ENCODE measurements at places on chromosomes 6 and 20.

DNA sequence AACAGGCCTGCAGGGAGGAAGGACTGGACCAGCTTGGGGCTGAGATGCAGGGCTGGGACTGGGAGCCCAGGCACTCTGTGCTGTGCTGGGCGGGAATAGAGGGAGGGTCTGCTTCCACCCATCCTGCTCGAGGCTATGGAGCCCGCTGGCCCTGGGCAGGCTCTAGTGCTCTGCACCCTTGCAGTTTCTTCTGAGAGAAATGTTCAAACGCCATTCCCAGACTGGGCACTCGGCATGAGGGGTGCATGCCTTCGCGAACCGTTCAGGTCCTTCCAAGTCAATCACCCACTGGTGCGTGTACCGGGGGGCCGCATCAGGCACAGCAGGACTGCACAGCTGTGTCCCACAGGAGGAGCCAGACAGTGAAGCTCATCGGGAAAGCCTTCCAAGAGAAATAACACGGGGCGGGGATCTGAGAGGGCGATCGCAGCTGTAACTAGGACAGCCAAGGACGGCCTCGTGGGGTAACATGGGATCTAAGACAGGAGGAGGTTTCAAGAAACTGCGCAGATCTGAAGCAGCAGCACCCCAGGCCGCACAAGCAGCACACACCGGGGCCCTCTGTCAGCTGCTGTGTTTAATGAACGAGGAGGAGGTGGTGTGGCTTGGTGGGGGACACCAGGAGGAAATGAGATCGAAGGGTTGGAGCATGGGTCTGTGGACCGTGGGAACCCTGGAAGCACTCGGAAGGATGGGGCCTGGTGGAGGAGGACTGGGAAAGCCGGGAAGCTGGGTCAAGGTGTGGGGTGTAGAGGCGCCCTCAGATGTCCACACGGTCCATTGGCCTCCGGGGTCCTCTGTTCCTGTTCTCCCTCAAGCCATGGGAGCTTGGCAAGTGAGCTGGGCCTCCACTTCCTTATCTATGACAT is 26.1 kb upstream of the PYGB start:
- DNase-seq: no peak

GRCh38 chr6:35524380-35525020 is 11.8 kb upstream of the TULP1 start:
- no peak for DNase-seq

GRCh38 chr20:57108742-57109570 is 157.5 kb downstream of the BMP7 start:
- no peak for DNase-seq

- DNase-seq: no peak
Measured at GRCh38 chr6:153045271-153045670, 42.8 kb upstream of the MTRF1L start.

- no peak for DNase-seq
Measured at GRCh38 chr20:46260480-46260879, 47.8 kb downstream of the CDH22 start.

DNA sequence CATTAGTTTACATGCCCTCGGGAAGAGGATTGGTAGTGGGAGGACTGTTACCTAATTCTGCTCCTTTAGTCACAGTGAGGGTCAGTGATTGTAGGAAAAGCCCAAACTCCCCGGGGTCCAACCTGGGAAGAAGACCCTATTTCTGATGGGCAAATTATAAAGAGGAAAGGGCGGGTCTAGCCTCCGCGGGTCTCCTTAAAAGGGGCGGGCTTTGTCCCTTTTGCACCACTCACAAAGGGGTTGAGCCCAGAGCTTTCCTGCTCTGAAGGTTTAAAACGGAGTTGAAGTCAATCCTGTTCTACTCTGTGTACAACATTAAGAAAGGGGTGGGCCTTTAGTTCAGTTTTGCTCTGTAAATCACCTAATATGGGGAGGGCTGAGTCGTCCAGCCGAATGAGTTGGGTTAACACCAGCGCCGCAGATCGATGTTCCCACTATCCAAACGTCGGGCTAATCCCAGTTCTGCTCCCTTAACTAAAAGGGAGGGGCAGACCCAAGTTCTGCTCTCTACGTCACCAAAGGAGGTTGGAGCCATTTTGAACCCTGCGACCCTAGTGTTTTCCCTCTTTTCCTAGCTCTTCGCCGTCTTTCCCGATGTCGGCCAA is 920 bp upstream of the RNF5 start:
- no peak for DNase-seq

DNA sequence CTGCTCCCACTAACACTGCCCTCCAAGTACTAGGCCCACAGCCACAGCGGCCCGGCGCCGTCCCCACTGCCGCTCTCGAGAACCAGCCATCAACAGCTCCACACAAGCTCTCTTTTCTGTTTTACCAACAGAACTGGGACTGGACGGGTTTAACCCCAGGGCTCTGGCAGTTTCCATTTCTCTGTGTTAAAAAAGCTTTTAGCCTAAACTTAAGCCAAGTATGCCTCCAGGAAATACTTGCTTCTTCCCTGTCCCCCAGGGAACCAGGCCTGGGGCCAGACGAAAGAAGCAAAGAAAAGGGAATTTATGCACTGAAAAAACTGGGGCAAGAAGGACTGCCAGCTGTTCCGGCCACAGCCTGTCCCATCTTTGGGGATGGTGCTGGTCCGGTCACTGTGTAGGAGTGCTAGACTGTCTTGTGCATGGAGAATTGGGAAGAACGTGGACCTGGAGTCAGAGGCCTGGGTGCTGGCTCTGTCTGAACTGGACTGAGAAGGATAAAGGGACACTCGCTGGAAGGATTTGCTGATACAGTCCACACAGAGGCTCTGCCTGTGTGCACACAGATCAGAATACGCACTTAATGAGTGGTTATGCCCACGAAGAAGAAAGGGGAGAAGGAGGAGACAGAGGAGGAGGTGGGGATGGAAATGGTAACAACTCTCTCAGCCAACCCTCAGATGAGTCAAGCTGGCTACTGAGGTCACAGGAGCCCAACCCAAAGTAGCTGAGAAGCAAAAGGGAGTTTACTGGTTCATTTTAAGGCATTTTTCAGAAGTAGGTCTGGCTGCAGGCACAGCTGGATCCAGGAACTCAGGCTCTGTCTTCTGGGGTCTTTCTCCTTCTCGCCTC is 254.4 kb upstream of the PMEPA1 start:
- no peak for DNase-seq

GRCh38 chr6:143058987-143059386 is 1.7 kb upstream of the AIG1 start:
- no peak for DNase-seq

GRCh38 chr6:136566007-136566487 is 15.8 kb upstream of the MAP7 start:
- no peak for DNase-seq

- no peak for DNase-seq
Measured at GRCh38 chr6:71034563-71035345, 77.9 kb upstream of the B3GAT2 start.

GRCh38 chr6:1770435-1770843 is 160.7 kb downstream of the FOXC1 start:
- DNase-seq: peak; percentile 5

- DNase-seq: no peak
Measured at GRCh38 chr20:33211817-33212424, 5.2 kb upstream of the BPIFA3 start.

DNA sequence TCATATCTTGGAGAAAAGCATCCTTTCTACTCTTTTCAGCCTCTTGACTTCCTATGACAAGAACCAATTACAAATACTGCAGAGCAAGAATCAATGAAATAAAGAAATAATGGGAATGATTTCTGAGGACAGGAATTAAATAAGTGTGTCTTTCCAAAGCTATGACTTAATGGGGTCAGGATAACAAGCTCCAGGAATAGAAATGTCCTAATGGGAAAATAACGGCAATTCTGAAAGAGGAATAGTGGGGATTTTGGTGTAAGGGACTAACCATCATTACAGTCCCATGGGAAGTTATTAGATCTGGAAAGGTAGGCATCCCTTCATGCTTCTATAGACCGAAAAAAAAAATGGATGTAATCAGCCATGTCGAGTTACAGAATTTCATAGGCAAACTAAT is 28.2 kb upstream of the SNAP25 start:
- no peak for DNase-seq

GRCh38 chr20:16514140-16514539 is 59.1 kb downstream of the KIF16B start:
- DNase-seq: no peak

DNA sequence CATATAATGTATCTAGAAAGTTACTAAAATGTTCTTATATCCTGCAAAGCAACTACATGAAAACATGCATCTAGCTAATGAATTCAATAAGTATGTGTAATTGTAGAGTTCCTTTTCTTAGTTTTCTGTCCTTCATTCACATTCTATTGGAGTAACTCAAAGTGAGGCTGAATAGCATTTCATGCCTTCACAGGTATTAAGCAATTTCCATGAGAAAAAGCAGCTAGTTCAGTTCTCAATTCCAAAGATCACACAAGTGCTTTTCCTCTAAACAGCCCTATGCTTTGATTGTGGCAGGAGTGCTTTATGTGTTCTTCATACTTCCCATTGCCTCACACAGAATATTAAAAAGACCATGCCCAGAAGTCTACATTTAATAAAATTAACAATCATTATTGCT is 274.9 kb downstream of the RFPL4B start:
- no peak for DNase-seq

DNA sequence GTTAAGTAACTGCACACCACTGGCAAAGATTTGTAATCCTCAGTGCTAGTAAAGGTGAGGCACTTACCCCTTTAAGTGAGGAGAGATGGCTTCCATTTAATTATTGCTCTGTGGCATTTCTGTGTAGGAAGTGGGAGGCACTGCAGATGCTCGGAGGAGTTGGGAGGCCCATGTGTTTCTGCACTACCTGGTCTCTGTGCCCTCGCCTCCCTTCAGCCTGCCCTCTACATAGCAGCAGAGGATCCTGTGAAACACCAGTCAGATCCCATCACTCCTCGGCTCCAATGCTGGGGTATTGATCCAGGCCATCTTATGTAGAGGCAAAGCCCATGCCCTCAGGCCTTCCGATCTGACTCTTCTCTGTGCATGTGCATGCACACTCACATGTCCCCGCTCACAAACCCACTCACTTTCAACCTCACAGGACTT is 67.0 kb downstream of the SLX4IP start:
- no peak for DNase-seq

DNA sequence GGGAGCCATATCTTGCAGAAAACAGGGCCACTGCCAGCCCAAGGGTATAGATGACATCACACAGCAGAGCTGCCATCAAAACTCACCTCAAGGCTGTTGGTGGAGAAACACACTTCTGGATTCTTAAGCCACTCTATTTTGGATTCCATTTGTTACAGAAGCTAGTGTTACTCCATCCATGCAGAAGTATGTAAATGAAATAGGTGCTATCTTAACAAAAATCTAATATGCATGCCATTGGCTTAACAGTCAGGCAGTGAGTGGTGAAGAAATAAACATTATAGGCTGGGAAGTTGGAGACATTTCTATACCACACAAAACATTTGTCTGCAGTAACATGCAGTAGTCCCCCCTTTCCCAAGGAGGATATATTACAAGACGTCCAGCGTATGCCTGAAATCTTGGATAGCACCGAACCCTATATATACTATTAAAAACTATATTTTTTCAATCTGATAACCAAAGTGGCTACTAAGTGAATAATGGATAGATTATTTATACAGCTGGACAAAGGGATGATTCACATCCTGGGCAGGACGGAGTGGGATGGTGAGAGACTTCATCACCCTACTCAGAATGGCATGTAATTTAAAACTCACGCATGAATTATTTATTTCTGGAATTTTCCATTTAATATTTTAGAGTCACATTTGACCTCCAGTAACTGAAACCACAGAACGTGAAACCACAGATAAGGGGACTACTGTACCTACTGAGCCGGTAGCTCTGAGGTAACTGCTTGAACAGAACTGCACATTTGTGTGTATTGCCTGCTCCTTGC is 160.0 kb upstream of the PLN start:
- DNase-seq: no peak

DNA sequence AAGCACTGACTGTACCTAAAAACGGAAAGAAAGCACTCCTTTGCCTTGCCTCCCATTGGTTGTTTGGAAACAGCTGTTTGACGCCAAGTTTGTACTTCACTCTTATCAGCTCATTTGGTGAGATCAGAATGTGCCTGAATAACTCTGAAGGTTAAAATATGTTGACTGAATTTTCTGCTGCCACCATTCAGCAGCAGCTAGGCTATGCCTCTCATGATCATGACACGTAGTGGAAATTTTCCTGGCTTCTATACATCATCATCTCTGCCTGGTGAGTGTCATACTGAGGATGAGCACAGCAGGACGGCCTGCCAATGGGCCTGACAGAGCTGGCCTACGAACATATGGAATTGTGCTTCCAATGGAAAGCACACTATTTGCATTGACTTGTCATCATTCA is 704.9 kb upstream of the CITED2 start:
- DNase-seq: no peak

DNA sequence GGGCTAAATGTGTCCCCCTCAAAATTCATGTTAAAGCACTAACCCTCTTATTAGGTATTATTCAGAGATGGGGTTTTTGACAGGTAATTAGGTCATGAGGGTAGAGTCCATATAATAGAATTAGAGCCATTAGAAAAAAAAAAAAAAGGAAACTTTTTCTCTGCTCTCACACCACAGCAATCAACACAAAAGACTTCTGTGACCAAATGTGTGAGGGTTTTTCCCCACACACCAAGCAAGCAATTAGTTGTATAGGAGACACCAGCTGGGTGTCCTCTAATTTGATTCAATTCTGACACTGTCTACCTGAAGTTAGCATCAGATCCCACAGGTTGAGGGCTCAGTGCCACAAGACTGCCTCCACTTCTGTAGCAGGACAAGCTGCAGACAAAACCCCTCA is 64.6 kb upstream of the GMDS start:
- DNase-seq: no peak

- DNase-seq: no peak
Measured at GRCh38 chr6:157487110-157487773, 106.3 kb downstream of the ZDHHC14 start.

- DNase-seq: no peak
Measured at GRCh38 chr6:43368259-43369160, 937 bp downstream of the ZNF318 start.

DNA sequence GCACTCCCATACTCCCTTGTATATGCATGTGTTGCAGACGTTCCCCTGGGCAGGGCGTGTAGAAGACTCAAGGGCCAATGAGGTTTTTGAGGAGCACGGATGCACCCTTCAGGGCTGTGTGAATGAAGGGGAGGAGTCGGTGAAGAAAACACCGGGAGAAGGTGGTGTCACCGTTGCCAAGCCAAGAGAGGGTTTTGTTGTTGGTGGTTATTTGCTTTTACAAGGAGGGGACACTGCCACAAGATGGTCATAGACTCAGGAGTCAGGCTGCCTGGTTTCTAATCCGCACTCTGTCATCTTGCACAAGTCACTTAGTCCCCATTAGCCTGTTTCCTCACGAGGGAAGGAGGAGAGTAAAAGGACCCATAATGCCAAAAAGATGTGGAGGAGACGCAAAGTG is 124.0 kb downstream of the PXDC1 start:
- DNase-seq: no peak

GRCh38 chr6:167848783-167849182 is 22.1 kb downstream of the AFDN start:
- DNase-seq: no peak

GRCh38 chr6:156826290-156826955 is 49.2 kb downstream of the ARID1B start:
- DNase-seq: no peak

GRCh38 chr6:20109526-20109925 is 102.7 kb downstream of the MBOAT1 start:
- no peak for DNase-seq
